Astrocyte (in vitro differentiated cells and primary cell): ENCODE measurements at places on chromosomes 4 and X.

DNA sequence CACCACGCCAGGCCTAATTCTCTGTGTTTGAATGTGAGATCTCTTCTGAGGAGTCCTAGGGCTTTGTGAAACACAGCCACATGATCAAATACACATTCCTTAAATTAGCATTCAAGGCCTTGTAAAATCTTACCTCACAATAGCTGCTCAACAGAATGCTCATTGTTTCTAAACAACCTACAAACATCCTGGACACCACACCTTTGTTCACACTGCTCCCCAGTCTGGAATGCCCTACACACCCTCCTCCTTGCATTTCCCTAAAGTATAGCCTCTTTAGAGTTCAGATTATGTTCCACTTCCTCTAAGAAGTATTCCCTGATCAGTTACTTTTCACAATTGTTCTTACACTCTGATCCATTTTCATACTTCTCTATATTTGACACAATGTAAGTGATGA, 110.6 kb downstream of the AGTR2 start:
- no peak for DNase-seq

DNA sequence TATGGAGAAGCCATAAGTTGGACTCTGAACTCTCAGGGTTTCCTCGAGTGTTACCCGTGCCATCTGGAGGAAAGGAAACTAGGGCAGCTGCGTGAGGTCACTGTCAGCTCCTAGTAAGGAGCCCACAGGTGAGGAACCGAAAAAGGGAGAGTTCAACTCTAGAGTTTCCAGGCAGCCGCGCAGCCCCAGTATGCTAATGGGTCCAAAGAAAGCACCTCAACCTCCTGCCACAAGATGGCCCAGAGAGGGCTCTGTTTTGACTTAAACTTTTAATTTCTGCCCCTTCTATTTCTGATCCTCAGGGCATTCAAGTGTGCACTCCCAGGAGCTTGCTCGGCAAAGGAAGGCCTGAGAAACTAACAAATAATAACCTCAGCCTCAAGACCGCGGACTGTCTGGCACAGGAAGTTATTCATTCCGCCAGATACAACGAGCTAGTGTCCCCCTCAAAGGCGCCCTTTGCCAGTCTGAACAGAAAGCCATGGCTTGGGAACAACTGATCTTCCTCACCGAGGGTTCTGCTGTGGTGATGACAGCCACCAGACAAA, 13.9 kb downstream of the SCARB2 start:
- DNase-seq = peak; percentile 36

DNA sequence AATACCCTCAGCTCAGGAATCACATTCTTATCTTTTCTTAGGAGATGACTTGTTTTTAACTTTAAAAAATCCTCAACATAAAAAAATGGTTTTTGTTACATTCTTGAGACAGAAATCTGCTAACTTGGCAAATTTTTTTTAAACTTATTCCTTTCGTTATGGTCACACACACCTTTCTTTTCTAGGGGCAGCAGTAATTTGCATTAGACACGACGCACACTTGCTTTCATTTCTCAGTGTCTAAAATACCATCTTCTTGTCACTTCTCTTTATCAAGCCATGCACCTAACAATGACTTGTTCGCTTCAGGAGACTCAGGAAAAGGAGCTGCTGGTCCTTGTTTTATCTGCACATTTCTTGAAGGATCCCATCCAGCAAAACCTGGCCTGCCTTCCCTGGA, 112.6 kb upstream of the TBL1X start:
- DNase-seq = no peak

DNA sequence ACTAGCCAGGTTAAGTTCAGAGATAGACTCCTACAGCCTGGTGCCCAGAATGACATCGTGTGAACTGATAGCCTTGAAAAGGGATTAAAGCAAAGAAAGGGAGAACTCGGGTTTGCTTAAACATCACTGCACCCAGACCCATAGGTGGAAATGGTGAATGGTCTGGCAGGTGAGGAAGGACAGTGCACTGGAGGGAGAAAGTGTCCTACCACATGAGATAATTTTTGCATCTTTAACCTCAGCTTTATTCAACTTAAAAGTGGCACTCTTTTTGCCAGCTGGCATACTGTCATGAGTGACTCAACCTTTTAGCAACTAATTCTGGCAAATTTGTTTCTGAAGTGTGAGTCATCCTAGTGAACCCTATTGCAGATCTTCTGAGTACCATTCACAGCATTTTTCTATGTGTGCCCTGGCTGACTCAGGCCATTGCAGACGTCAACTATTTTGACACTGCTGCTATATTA, 53.0 kb upstream of the DAPP1 start:
- DNase-seq = peak; percentile 92

- DNase-seq = no peak
Observed at GRCh38 chrX:8237718-8238117, 66.7 kb upstream of the VCX2 start.

DNA sequence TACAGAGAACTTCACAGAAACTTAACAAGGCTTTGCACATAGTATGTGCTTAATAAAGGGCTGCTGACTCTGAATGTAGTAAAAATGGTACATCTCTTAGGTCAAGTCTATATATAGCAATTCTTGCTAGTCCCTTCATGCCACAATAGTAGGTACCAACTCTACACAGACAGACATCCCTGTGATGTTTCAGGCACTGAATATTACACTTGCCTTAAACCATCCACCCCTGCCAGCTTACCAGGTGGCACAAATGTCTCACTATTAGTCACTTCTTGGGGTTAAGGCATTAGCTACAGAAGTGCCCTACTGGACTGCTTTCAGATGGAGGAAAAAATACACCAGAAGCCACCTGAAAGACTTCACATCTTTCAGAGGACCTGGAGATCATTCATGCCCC, 86.3 kb upstream of the CITED1 start:
- DNase-seq = no peak

- DNase-seq = no peak
Observed at GRCh38 chr4:20318909-20319277, 67.2 kb downstream of the SLIT2 start.

- DNase-seq = peak; percentile 70
Observed at GRCh38 chr4:144451766-144452450, 194.0 kb upstream of the HHIP start.

DNA sequence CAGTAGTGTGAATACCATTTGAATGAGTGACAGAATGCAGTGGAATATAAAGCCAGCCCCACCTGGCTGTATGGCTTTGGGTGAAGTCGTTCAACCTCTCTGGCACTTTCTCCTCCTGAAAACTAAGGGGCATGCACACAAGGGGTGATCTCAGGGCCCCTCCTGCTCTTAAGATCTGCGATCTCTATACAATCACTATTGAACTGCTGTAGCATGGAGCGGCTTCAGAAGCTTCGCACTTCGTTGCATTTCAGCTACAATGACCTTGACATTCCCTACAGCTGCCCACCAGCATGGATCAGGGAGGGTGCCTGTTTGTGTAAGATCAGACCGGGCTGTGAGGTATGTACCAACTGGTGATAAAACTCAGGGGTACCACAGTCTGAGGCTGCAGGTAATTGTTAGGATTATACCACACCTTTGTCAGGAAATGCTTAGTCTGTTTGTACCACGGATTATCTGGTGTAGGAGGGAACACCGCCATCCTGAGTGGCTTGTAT, 85.2 kb downstream of the AASDH start:
- DNase-seq = no peak

DNA sequence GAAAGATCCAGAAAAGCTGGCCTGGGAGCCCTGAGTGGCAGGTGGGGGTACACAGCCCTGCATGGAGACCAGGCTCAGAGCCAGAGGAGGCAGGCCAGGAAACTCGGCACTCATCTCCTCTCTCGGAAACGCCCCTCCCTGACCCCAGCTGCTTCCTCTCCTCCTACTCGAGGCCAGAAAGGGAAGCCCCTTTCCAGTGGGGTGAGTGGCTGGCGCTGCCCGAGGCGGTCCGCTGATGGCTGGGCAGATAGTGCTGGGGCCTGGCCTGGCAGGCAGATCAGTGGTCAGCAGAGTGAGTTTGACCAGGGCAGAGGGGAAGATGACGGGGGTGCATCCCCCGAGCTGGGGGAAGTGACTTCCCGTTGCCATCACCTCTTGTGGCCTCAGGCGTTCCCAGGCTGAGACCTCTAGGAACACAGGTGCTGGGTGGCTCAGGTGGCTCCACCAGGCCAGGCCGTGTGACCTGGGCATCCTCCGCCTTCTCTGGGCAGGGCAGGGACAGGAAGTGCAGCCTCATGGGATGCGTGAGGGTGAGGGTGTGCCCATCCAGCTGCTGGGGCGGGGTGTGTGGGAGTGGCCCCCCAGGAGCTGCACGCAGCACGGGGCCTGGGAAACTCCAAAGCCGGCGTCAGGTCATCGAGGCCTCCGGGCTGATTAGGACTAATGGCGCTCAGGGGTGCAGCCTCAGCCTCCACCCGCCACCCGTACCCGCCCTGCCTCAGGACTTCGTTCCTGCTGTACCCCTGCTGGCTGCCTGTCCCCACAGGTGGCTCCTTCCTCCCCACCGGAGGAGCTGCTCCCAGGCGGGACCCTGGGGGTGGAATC, 5.7 kb downstream of the SH3BP2 start:
- no peak for DNase-seq

GRCh38 chrX:39967348-39967747, 130.4 kb downstream of the BCOR start:
- DNase-seq = no peak

- no peak for DNase-seq
Observed at GRCh38 chr4:39539089-39539611, 11.9 kb upstream of the UGDH start.

- no peak for DNase-seq
Observed at GRCh38 chr4:6337331-6337935, 67.8 kb downstream of the WFS1 start.

- DNase-seq = no peak
Observed at GRCh38 chr4:80360900-80361299, 25.4 kb downstream of the CFAP299 start.

- no peak for DNase-seq
Observed at GRCh38 chrX:113297437-113297836, 456.8 kb upstream of the AMOT start.

DNA sequence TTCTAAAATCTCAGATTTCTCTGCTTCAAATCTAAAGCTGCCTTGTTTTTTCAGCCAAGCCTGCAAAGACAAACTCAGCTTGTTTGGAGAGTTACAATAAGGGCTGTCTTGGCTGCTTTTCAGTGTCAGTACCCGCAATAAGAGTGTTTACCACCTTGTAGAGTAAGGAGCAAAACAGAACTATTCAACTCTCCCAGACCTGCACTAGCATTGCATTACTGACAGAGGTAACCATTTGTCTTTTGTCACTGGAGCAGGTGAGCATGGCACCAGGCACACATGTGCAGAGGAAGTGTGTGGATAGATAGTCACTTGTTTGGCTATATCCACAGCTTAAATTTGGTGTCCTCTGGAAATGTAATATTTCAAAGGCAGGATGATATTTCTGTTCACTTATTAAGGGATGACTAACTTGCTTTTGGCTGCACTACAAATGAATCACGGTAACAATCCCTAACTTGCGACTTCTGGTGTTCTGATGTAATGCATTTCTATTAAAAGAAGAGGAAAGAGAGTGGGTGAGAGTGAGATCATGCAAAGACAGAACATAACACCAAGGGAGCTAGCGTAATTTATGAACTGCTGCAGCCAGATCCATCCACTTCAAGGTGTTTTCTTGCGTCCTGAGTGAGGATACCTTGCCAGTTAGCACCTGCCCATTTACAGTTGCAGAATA, 38.6 kb downstream of the PTCHD1 start:
- peak; percentile 86 for DNase-seq

GRCh38 chr4:31088600-31089230, 368.5 kb downstream of the PCDH7 start:
- peak; percentile 88 for DNase-seq

DNA sequence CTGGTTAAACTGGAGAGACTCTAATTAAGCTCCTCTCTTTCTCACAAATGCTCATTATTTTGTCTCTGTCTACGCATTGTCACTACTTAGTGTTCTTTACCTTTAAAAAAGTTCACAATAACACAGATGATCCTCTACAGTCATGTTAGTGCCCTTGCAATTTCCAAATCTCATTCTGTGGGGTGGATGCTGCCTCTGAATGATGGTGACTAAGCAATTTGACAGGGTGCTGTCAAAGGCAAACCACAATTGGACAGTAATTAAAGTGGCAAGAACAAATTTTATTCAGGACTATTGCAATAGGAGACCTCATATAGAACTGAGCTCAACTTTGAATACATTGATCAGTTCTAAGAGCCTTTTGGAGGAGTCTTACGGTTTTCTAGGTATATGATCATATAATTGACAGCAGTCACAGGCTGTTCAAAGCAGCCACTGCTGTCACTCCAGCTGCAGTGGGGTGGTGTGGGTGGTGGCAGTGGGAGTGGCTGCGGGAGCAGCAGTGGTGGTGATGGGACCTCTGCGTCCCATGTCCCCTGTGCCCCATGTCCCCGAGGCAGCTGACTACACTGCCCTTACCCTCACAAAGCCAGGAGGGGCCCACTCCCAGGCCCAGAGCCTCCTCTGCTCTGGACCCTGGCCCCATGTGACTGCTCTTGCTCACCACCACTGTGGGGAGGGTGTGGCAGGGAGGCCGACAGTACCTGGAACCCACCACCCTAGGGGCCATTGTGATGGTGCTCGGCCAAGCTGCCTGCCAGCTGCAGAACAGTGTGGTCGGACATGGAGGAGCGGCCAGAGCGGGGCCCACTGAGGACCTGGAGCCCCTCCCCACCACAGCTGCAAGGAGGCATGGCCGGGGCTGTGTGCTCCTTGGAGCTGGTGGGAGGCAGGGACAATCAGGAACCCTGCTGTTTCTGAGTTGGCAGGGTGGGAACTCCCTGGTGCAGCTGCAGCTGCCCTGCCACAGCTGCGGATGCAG, 30.4 kb upstream of the PAGE1 start:
- no peak for DNase-seq

DNA sequence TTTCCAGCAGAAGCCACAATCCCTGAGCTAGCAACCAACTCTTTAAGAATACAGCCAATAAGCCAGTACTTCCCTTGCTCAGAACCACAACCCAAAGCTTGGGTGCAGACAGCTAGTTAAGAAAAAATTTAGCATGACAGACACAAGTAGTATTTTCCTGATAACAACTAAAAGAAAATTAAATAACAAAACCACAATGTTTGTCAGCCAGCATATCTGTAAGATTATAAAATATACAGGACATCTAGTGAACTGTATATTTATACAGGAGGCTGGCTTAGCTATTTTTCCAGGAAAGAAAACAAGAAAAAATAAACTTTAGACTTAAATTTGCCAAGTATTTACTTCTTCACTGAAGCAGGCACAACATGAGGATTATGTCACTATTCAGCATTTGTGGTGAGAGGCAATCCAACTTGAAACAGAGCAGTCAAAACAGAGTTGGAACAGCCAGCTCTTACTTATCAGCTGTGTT, 6.6 kb downstream of the PF4V1 start:
- DNase-seq = peak; percentile 93

- DNase-seq = peak; percentile 79
Observed at GRCh38 chrX:72126539-72127140, 5.1 kb downstream of the RTL5 start.

GRCh38 chrX:4239650-4240540, 526.4 kb upstream of the PRKX start:
- DNase-seq = no peak

- peak; percentile 12 for DNase-seq
Observed at GRCh38 chr4:151356510-151356909, 31.1 kb upstream of the SH3D19 start.

- peak; percentile 89 for DNase-seq
Observed at GRCh38 chrX:100649550-100650356, 5.8 kb downstream of the SRPX2 start.

- no peak for DNase-seq
Observed at GRCh38 chr4:154574311-154574710, 11.5 kb downstream of the FGB start.

GRCh38 chr4:83561381-83561780, 25.5 kb downstream of the GPAT3 start:
- peak; percentile 67 for DNase-seq
